ENCODE measurements at places on chromosomes 6 and 20. TPM values are rescaled to one million over a fixed set of nuclear protein-coding genes. Genes with fewer than 3 reads are reported as not detected.

The TSPO2 gene
- total RNA-seq = not detected

DNA sequence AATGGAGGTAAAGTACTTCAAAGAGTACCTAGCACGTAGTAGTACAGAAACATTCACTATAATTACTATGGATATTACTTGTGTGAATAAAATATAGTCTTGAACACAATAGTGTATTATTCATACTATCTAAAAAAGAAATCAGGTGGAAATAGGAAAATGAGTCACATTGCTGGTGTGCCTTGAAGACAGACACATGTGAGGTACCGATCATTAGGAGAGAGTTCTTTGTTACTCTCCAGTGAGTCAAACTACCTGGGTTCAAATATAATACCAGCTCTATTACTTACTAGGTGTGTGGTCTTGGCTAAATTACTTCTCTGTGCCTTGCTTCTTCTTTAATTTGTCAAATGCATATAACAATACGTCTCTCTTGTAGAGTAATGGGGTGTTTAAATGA is 50.8 kb upstream of the BEND6 start:
- no peaks in the 10 kb centered on the region for H3K4me1 ChIP-seq
- no peaks in the 10 kb centered on the region for H3K27me3 ChIP-seq
- H3K27ac ChIP-seq = no peak overlapping the region
- no peaks in the 10 kb centered on the region for H3K36me3 ChIP-seq
- no peak for DNase-seq

GRCh38 chr20:4325548-4326187 is 310.3 kb upstream of the RNF24 start:
- H3K4me1 ChIP-seq = no peaks in the 10 kb centered on the region
- no peaks in the 10 kb centered on the region for H3K36me3 ChIP-seq
- DNase-seq = no peak

- H3K27ac ChIP-seq = peak overlapping the region; percentile 63
- peaks cover 4% of the 10 kb centered on the region for H3K4me1 ChIP-seq
- no peaks in the 10 kb centered on the region for H3K36me3 ChIP-seq
- H3K27me3 ChIP-seq = no peaks in the 10 kb centered on the region
Measured at GRCh38 chr6:106339334-106340029, 13.9 kb upstream of the ATG5 start.

GRCh38 chr20:40648210-40649072 is 40.6 kb downstream of the MAFB start:
- H3K4me1 ChIP-seq = no peaks in the 10 kb centered on the region
- no peak overlapping the region for H3K27ac ChIP-seq
- DNase-seq = no peak
- no peak overlapping the region for H3K4me3 ChIP-seq
- H3K36me3 ChIP-seq = no peaks in the 10 kb centered on the region

GRCh38 chr6:166258854-166259276 is 49.3 kb downstream of the PRR18 start:
- no peaks in the 10 kb centered on the region for H3K36me3 ChIP-seq
- no peaks in the 10 kb centered on the region for H3K27me3 ChIP-seq
- no peak for DNase-seq
- H3K4me1 ChIP-seq = peaks cover 2% of the 10 kb centered on the region
- H3K4me3 ChIP-seq = no peak overlapping the region

- peaks cover 10% of the 10 kb centered on the region for H3K4me1 ChIP-seq
- H3K36me3 ChIP-seq = no peaks in the 10 kb centered on the region
- no peak overlapping the region for H3K4me3 ChIP-seq
Measured at GRCh38 chr6:168338777-168339176, 19.2 kb upstream of the DACT2 start.

The COL19A1 gene
- not detected for total RNA-seq

DNA sequence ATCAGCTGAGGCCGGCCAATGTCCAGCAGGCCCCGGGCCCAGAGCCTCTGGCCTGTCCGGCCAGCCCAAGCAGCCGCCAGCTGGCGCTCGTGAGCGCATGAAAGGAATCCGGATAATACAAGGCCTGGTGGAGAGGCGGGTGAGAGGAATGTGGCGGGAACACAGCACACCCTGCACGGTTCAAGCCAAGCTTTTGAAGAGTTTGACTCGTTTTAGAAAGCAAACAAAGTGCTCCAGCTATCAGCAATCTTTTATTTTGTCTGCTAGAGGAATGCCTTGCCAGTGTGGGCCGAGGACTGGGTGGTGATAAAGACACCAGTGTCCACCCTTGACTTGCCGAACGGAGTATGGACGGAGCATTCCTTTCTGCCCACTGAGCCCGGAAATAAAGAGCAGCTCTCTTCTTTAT is 9.3 kb upstream of the NEDD9 start:
- no peak overlapping the region for H3K4me3 ChIP-seq
- peaks cover 22% of the 10 kb centered on the region for H3K4me1 ChIP-seq
- no peak overlapping the region for H3K27ac ChIP-seq
- no peaks in the 10 kb centered on the region for H3K27me3 ChIP-seq
- no peak for DNase-seq

- H3K27me3 ChIP-seq = no peaks in the 10 kb centered on the region
- H3K4me3 ChIP-seq = no peak overlapping the region
- H3K27ac ChIP-seq = no peak overlapping the region
- H3K4me1 ChIP-seq = peaks cover 52% of the 10 kb centered on the region
- no peaks in the 10 kb centered on the region for H3K36me3 ChIP-seq
- DNase-seq = no peak
Measured at GRCh38 chr6:4778086-4778485, 1.9 kb downstream of the CDYL start.

The CALHM5 gene
- 0.04 TPM for total RNA-seq

The GLO1 gene
- 94.6 TPM for total RNA-seq

DNA sequence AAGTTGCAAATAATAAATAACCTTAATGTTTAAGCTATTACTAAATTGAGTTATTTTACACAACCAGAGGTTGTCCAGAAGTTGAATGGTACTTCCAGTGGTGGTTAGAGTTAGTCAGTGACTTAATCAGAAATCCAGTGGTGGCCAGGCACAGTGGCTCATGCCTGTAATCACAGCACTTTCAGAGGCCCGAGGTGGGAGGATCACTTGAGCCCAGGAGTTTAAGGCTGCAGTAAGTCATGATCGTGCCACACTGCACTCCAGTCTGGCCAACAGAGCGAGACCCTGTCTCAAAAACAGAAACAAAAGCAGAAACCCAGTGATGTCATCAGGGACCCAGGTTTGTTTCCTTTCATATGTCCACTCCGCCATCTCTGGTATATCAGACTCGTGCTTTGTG is 35.0 kb downstream of the TSPYL4 start:
- H3K4me3 ChIP-seq = no peak overlapping the region
- H3K4me1 ChIP-seq = no peaks in the 10 kb centered on the region
- H3K27me3 ChIP-seq = no peaks in the 10 kb centered on the region

DNA sequence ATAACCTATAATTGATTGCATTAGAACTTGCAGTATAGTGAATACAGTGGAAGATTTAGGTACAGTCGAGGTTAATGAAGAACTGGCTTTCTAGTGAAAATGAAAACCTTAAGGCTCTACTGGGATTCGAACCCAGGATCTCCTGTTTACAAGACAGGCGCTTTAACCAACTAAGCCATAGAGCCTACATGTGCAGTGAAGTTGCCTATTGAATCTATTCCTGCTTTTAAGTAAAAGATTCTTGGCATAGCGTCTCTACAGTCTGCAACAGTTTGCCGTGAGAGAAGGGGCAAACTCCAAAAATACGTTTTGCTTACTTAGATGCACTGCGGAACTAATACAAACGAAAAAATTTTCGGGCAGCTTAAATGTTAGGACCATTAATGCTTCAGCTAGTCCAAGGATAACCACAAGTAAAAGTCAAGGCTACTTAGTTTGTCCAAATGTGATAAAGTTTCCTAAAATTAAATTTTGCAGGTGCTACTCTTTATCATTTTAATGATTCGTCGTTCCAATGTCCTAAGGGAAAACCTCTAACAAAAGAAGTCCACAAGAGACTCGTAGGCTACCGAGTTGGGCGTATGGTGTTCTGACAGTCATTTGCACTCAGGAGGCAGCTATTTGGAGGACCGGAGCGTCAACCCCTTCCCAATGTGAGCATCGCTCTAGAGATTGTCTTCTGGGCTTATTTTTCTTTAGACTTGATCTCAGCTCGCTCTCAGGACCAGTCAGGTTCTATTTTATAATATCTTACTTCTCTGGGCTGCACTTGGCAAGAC is 31.3 kb upstream of the ZSCAN23 start:
- no peak for DNase-seq
- H3K27me3 ChIP-seq = peaks cover 69% of the 10 kb centered on the region
- H3K4me1 ChIP-seq = no peaks in the 10 kb centered on the region
- no peak overlapping the region for H3K4me3 ChIP-seq
- H3K36me3 ChIP-seq = no peaks in the 10 kb centered on the region

The KCNQ5 gene
- 0.57 TPM for total RNA-seq

DNA sequence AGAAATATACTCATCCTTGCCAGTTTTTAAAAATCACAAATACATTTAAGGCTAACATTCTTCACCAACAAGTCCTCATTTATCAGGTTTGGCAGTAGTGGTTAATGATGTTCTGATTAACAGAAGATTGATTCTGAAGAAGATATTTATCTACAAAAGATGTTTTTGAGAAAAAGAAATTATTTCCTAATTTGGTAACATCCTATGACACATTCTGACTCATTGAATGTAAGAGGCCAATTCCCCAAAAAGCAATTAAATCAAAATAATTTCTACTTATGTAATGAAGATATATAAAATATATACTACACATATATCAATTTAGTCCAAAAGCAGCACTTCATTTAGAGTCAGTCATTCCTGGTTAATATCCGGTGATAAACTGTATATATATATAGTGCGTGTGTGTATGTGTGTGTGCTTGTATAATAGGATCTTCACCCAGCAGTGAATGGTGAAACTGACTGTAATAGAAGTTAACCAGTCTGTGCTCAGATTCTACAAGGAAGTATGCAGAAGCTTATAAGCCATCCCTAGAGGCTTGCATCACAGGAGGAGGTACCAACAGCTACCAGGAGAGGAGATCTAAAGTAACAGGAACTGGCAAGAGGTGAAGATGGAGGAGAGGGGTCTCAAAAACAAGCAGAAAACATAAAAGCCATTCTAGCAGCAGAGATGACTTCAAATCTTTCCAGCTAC is 82.9 kb upstream of the MARCKS start:
- no peak overlapping the region for H3K27ac ChIP-seq
- H3K4me1 ChIP-seq = no peaks in the 10 kb centered on the region
- no peaks in the 10 kb centered on the region for H3K27me3 ChIP-seq
- H3K4me3 ChIP-seq = no peak overlapping the region
- no peak for DNase-seq
- no peaks in the 10 kb centered on the region for H3K36me3 ChIP-seq

The IL17F gene
- total RNA-seq = not detected

- DNase-seq = no peak
- no peaks in the 10 kb centered on the region for H3K36me3 ChIP-seq
- peak overlapping the region; percentile 86 for H3K4me3 ChIP-seq
Measured at GRCh38 chr6:38640216-38640909, 634 bp upstream of the BTBD9 start.

The ZNF391 gene
- total RNA-seq = 1.3 TPM

The KCNK5 gene
- 6.9 TPM for total RNA-seq

The RSPH4A gene
- 0.19 TPM for total RNA-seq

- no peaks in the 10 kb centered on the region for H3K36me3 ChIP-seq
- H3K27ac ChIP-seq = no peak overlapping the region
- H3K27me3 ChIP-seq = no peaks in the 10 kb centered on the region
- no peak overlapping the region for H3K4me3 ChIP-seq
- H3K4me1 ChIP-seq = no peaks in the 10 kb centered on the region
Measured at GRCh38 chr6:42566614-42567208, 2.9 kb downstream of the UBR2 start.

Data from esophagus squamous epithelium (tissue), 5 donors.